Naive B cell (primary cell): ENCODE measurements at places on chromosomes 1 and 21.

- no peak for DNase-seq
- peaks cover 18% of the 10 kb centered on the region for H3K36me3 ChIP-seq
- H3K27me3 ChIP-seq, result no peaks in the 10 kb centered on the region
- peak overlapping the region; percentile 17 for H3K27ac ChIP-seq
- H3K4me3 ChIP-seq, result no peak overlapping the region
Observed at GRCh38 chr1:230176326-230176725, 109.3 kb downstream of the GALNT2 start.

DNA sequence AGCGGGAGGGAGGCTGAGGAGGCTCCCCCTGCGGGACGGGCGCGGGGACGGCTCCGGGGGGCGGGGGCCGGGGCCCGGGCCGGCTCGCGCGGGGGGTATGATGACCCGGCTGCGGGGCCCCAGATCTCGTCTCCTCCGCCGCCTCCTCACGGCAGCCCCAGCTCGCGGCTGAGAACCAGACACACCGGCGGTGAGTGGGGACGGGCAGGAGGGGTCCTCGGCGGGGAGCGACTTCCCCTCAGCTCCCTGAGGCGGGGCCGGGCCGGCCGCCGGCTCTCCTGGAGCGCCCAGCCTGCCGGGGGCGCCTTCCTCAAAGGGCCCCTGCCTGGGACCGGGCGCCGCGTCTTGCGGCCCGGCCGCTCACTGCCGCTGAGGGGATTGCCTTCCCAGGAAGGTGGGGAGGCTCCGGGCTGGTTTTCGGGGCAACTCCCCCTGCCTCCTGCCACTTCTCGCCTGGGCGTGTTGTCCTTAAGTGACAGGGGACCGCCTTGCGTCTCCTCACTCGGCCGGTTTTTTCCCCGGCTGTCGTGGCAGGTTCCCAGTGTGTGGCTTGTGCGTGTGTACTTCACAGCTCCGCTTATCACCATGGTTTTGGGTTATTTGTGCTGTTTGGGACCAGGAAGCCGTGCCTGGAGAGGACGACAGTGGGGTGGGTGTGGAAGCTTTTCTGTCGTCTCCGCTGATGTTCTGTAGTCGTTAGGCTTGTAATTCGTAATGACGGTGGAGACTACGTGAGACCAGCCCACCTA, 800 bp downstream of the HIPK1 start:
- peak overlapping the region; percentile 97 for H3K4me3 ChIP-seq
- peaks cover 59% of the 10 kb centered on the region for H3K4me1 ChIP-seq
- H3K27ac ChIP-seq, result peak overlapping the region; percentile 97
- H3K36me3 ChIP-seq, result no peaks in the 10 kb centered on the region
- no peaks in the 10 kb centered on the region for H3K27me3 ChIP-seq
- DNase-seq, result peak; percentile 68

- no peak for DNase-seq
- H3K36me3 ChIP-seq, result no peaks in the 10 kb centered on the region
- H3K4me3 ChIP-seq, result no peak overlapping the region
- no peaks in the 10 kb centered on the region for H3K4me1 ChIP-seq
- peaks cover 19% of the 10 kb centered on the region for H3K27me3 ChIP-seq
Observed at GRCh38 chr1:22815421-22816066, 104.9 kb downstream of the EPHB2 start.

DNA sequence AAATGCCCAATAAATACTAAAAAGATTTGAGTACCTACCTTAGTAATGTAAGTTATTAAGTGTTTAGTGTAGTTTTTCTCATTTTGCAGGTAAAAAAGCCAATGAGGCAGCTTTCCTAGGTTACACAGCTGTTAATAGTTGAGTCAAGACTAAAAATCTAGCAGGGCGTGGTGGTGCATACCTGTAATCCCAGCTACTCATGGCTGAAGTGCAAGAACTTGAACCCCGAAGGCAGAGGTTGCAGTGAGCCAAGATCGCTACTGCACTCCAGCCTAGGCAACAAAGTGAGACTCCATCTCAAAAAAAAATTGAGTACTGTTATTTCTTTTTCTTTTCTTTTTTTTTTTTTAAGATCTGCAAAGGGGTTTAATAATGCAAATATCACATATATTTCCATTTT, 7.7 kb downstream of the YBX1 start:
- H3K4me1 ChIP-seq, result peaks cover 50% of the 10 kb centered on the region
- no peak for DNase-seq
- no peak overlapping the region for H3K4me3 ChIP-seq
- H3K27me3 ChIP-seq, result no peaks in the 10 kb centered on the region
- peak overlapping the region; percentile 74 for H3K27ac ChIP-seq

GRCh38 chr1:88399690-88400089, 284.4 kb upstream of the PKN2 start:
- no peaks in the 10 kb centered on the region for H3K27me3 ChIP-seq
- H3K4me1 ChIP-seq, result no peaks in the 10 kb centered on the region
- no peaks in the 10 kb centered on the region for H3K36me3 ChIP-seq

GRCh38 chr1:24695202-24695974, 49.9 kb upstream of the CLIC4 start:
- H3K4me1 ChIP-seq, result peaks cover 44% of the 10 kb centered on the region
- peak overlapping the region; percentile 59 for H3K4me3 ChIP-seq
- peak; percentile 33 for DNase-seq
- H3K27ac ChIP-seq, result peak overlapping the region; percentile 92

- no peak overlapping the region for H3K27ac ChIP-seq
- peak; percentile 28 for DNase-seq
- H3K4me1 ChIP-seq, result peaks cover 10% of the 10 kb centered on the region
- no peaks in the 10 kb centered on the region for H3K36me3 ChIP-seq
- H3K27me3 ChIP-seq, result no peaks in the 10 kb centered on the region
- H3K4me3 ChIP-seq, result peak overlapping the region; percentile 90
Observed at GRCh38 chr21:17613242-17613676, 558 bp upstream of the BTG3 start.

DNA sequence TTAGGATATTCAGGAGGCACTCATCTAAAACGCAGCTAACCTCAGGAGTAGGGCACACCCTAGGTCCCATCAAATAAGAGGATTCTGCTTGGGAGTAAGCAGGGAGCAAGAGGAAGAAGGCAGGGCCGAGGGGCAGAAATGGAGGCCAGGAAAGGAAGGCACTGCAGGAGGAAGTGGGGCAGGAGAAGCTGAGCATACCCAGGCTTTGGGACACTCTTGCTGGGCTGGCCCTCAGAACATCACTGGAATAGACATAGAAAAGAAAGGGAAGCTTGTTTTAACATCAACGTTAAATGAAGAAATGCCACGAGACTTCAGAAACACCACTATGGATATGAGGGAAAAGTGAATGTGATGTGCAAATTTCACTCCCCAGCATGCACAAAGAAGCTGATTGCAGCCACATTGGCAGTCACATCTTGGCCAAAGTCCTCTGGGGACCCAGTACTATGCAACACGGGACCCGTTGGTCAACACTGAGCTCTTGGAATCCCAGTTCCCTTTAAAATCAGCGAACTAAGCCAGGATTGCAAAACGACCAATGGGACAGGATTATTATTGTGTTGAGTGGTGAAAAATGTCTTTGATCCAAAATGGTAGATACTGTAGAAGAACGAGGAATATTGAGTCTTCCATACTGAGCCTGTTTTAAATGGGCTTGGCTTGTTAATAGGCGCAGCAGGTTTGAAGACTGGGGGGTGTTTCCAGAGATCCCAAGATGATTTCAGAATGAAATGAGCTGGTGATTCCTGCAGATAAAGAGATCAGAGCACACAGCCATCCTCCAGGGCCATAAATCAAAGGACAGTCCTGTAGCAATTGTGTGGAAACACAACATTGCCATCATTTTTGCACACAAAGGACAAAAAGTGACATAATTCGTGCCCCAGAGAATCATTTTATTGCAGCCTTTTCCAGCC, 152.4 kb downstream of the TOMM20 start:
- no peak for DNase-seq
- no peaks in the 10 kb centered on the region for H3K36me3 ChIP-seq
- H3K27ac ChIP-seq, result no peak overlapping the region
- peaks cover 40% of the 10 kb centered on the region for H3K4me1 ChIP-seq

- no peak overlapping the region for H3K4me3 ChIP-seq
- H3K36me3 ChIP-seq, result no peaks in the 10 kb centered on the region
- no peak for DNase-seq
- H3K27me3 ChIP-seq, result peaks cover 24% of the 10 kb centered on the region
Observed at GRCh38 chr1:27074175-27074780, 61.6 kb upstream of the TENT5B start.

- no peak for DNase-seq
- no peak overlapping the region for H3K4me3 ChIP-seq
- no peaks in the 10 kb centered on the region for H3K36me3 ChIP-seq
- no peak overlapping the region for H3K27ac ChIP-seq
Observed at GRCh38 chr1:68221980-68222373, 10.3 kb downstream of the WLS start.

GRCh38 chr1:6547301-6547700, 7.0 kb downstream of the NOL9 start:
- peak overlapping the region; percentile 84 for H3K27ac ChIP-seq
- DNase-seq, result no peak
- no peaks in the 10 kb centered on the region for H3K27me3 ChIP-seq
- peak overlapping the region; percentile 30 for H3K4me3 ChIP-seq
- peaks cover 23% of the 10 kb centered on the region for H3K4me1 ChIP-seq

DNA sequence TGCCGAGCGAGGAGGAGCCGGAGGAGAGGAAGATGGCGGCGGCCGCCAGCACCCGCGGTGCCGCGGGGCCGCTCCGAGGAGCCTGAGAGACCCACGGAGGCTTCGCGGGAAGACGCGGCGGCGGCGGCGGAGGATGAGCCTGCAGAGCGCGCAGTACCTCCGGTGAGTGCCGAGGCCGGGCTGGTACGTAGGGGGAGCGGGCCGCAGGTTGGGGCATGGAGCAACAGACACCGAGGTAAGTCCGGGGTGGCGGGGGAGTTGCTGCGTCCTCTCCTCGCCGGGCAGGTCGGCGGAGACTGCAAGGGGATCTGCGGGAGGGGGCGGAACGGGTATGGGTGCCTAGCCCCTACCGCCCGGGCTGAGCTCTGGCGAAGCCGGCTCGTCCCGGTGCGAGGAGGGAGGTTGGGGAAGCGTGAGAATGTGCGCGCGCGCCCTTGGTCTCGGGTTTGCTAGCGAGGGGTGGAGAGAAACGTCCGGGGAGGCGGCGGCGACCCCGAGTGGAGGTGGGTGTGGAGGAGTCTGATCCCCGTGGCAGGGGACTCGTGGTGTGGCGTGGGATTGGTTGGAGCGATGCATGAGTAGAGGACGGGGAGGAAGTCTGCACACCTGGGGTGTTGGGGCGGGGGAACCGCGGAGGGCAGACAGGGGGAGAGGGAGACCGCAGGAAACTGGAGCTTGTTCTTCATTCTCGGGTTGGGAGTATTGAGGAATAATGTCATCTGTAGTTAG, at the start of gene SMG7:
Gene SMG7 (plus strand): TSS at position 12 of the 729 bp plus-strand sequence. CDS start 122 bp downstream, at position 134.
- H3K36me3 ChIP-seq, result no peaks in the 10 kb centered on the region
- peak; percentile 58 for DNase-seq
- H3K4me1 ChIP-seq, result peaks cover 19% of the 10 kb centered on the region
- H3K4me3 ChIP-seq, result peak within 1 kb of the TSS; percentile 92

DNA sequence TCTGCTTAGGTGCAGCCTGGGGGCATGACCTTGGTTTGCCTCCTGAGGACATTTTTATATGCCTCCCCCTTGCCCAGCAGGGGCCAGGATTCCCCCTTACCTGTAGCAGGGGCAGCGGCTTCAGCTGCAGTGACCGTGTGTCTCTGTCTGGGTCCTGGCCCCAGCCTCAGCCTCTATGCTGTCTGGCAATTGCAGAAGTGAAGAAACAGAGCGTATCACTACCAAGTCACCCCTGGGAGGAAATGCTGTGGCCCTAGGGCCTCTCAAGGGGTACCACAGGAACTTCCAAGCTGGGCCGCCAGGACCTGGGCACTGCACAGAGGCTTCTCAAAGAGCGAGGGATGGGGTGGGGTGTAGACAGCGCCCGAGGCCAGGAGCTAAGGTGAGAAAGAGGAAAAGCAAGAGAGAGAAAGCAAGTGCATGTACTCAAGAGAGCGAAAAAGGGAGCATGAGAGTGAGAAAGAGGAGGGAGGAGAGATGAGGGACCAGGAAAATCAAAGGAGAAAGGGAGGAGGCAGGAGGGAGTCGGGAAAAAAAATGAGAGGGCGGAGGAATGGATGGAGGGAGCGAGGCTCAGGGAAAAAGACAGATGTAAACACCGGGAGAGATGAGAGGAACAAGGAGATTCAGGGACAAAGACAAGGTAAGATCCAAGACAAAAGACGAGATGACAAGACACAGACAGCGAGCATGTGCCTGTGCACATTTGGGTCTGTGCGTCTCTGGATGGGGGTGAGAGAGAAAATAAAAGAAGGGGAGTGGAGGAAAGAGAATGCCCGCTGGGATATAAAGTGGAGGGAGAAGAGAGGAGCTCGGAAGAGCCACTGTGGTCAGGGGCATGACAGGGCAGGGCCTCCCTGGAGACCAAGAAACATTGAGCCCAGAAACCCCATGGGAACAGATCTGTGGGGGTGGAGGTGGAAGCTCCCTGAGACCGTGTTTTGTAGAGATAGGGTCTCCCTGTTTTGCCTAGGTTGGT, at the start of gene PTAFR:
Gene PTAFR (minus strand): TSS at position 199 of the 979 bp plus-strand sequence. CDS start 25,669 bp downstream, outside the sequence.
- H3K27me3 ChIP-seq, result no peaks in the 10 kb centered on the region
- DNase-seq, result peak; percentile 79
- peak within 1 kb of the TSS; percentile 78 for H3K4me3 ChIP-seq
- H3K4me1 ChIP-seq, result peaks cover 91% of the 10 kb centered on the region
- H3K27ac ChIP-seq, result peak within 1 kb of the TSS; percentile 71
- H3K36me3 ChIP-seq, result no peaks in the 10 kb centered on the region

GRCh38 chr1:81149649-81150325, 650.9 kb upstream of the ADGRL2 start:
- no peaks in the 10 kb centered on the region for H3K4me1 ChIP-seq
- no peak overlapping the region for H3K27ac ChIP-seq
- no peaks in the 10 kb centered on the region for H3K27me3 ChIP-seq
- DNase-seq, result no peak

GRCh38 chr1:17923666-17924065, 168.5 kb downstream of the ACTL8 start:
- no peak overlapping the region for H3K4me3 ChIP-seq
- DNase-seq, result no peak
- peaks cover 52% of the 10 kb centered on the region for H3K27me3 ChIP-seq

- no peak overlapping the region for H3K4me3 ChIP-seq
- no peaks in the 10 kb centered on the region for H3K36me3 ChIP-seq
- H3K27me3 ChIP-seq, result peaks cover 19% of the 10 kb centered on the region
- no peak overlapping the region for H3K27ac ChIP-seq
- H3K4me1 ChIP-seq, result no peaks in the 10 kb centered on the region
Observed at GRCh38 chr1:159577446-159577845, 10.2 kb upstream of the APCS start.

GRCh38 chr1:21508580-21509350, 458 bp upstream of the ALPL start:
- peaks cover 21% of the 10 kb centered on the region for H3K4me1 ChIP-seq
- H3K4me3 ChIP-seq, result peak overlapping the region; percentile 77
- no peaks in the 10 kb centered on the region for H3K36me3 ChIP-seq
